CD4-positive, alpha-beta T cell treated with Interleukin-6 at 100 ng/mL for 8 hours (primary cell): ENCODE measurements at places on chromosomes 6 and 20.

- DNase-seq: no peak
These were observed 159.2 kb downstream of the RPS12 start for GRCh38 chr6:132973514-132973993.

DNA sequence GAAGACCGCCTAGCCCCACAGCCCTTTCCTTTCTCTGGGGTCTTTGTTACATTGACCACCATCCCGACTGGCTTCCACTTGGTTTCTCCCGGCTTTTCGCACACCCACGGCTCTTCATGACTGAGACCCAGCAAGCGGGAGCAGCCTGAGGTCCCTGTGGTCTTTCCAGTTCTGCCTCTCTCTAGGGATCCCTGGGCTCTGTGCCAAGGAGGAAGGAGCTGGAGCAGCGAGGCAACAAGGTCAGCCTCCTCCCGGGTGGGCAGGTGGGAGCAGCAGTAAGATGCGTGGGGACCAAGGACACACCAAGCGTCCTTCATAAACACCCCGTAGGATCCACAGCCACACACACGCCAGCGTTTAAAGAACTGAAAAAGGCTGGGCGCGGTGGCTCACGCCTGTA is 29.6 kb upstream of the MRGBP start:
- DNase-seq: no peak

DNA sequence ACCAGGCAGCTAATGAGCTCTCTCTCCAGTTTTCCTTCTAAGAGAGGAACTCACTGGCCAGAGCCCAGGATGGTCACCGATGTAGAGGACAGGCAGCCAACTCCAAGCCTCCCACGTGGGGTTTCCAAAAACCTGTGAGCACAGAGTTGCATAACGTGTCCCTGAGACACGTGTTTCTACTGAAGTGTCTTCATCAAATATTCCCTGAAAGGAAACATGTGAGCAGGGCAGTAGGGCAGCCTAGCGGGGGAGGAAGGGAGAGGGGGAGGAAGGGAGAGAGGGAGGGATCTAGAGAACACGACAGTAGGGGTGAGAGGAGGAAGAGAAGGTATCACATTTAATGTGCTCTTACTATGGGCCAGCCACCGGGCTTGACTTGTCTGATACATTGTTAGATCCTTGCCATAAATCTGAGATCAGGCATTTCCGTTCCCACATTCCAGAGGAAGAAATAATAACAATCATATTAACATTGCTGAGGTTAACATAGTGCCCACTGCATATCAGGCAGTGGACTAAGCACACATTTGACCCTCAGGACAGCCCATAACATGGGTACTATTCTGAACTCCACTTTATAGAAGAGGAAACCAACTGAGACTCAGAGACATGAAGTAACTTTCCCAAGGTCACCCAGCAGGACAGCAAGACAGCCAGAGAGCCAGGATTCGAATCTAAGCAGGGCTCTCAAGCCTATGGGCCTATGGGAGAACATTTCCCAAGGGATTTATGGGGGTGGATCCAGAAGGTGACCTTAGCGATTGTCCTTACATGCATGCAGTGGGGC is 4.5 kb upstream of the SYS1 start:
- no peak for DNase-seq

DNA sequence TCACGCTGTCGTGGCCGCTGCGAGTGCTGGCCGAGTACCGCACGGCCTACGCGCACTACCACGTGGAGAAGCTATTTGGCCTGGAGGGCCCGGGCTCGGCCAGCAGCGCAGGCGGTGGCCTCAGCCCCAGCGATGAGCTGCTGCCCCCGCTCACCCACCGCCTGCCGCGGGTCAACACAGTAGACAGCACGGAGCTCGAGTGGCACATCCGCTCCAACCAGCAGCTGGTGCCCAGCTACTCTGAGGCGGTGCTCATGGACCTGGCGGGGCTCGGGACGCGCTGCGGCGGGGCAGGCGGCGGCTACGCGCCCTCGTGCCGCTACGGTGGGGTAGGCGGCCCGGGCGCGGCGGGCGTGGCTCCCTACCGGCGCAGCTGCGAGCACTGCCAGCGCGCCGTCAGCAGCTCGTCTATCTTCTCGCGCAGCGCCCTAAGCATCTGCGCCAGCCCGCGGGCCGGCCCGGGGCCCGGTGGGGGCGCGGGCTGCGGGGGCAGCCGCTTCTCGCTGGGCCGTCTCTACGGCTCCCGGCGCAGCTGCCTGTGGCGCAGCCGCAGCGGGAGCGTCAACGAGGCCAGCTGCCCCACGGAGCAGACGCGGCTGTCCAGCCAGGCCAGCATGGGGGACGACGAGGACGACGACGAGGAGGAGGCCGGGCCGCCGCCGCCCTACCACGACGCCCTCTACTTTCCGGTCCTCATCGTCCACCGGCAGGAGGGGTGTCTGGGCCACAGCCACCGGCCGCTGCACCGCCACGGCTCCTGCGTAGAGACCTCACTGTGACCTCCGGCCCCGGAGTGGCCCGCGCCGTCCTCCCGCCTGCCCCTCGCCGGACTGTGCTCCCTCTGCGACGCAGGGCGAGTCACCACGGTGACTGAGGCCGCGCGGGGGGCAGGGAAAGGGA is 5.7 kb downstream of the TMEM151B start:
- no peak for DNase-seq

- no peak for DNase-seq
These were observed 69.9 kb downstream of the AFDN start for GRCh38 chr6:167896648-167897047.
